CD4-positive, alpha-beta T cell (primary cell): ENCODE measurements at places on chromosomes 16 and 17.

DNA sequence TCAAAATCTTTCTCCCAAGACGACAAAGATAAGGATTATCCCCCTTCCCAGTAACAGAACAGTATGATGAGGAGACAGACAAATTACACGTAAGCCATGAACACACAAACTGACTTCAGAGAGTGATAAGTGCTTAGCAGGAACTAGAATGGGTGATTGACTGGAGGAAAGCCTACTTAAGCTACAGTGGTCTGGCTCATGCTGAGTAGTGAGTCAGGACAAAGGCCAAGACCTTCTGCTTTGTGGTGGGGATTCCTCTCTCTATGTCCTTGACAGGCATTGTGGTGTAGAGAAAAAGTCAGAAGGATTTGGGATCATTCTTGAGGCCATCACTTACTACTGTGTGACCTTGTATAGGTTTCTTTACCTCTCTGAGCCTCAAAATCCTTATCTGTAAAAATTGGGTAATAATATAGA lies 381.9 kb upstream of the CCL2 start:
- no peak for DNase-seq

DNA sequence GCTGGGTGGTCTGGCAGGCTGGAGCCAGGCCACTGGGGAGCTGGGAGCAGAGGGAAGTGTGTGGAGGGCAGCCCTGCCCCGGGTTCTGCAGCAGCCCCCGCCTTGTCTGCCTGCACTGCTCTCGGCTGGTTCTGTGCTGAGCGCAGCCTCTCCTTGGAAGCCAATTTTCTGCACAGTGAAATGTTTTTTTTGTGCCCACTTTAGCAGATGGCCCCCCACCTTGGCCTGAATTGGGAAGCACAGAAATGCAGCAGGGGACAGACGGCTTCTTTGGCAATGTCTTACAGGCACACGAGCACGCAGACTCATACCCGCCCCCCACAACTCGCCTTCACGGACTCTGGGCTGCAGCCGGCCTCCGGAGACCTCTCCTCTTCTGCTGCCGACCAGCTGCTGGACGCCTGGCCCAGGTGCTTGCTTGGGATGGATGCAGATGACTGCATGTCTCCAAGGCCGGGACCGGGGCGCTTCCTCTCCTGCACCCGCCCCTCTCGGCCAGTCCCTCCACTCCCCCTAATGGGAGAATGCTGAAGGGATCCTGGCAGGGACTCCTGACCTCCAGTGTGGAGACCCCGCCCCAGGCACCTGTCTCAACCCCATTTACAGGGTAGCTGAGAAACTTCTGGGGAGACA lies 14.8 kb downstream of the NPTX1 start:
- DNase-seq: no peak

DNA sequence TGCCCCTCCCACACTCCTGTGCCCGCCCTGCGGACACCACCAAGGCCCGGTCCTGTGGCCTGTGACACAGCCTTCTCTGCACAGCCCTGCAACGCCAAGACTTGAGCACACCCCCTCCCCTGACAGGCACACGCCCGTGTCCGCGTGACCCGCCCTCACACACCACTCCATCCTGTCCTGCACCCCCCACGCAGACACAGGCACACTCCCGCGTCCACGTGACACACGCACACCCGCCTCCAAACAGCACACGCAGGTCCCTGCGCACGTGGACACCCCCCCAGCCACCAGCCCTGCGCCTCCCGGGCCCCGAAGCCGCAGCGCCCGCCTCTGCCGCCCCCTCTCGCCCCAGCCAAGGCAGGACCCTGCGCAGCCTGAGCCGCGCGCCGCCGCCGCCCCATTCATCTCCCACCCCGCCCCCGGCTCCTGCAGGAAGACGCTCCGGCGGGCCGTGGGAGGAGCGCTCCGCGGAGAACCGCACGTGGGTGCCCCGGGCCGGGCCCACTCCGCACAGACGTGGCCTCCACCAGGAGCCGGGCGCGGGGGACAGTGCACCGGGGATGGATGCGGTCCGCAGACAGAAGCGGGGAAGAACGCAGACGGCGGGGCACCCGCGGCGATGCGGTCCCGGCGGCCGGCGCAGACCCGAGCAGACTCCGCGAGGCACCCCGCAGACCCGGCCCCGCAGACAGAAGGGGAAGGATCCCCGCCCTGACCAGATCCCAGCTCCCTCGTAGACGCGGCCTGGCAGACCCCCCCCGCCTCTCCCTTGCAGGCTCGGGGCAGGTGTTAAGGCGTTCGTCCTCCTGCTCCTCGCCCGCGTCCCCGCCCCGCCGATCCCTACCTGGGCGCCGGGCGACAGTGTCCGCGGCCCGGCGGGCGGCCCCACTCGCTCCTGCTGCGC lies 506 bp downstream of the CAMKK1 start:
- DNase-seq: peak; percentile 95

DNA sequence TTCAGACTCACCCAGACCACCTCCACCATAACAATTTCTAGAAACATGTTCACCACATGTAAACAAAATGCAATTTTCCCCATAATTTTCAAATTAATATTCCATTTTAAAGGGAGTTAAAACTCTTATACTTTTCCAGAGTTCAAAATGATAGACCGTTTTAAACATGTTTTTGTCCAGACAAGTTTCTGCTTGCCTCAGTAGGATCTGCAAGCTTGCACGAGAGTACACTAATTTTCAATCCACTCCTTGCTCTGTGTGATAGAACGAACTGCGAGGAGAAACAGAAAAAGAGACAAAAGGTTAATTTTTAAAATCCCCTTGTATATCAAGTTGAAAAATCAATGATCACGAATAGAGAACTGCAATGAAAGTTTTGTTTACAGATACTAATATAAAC lies 7.1 kb downstream of the FAHD1 start:
- no peak for DNase-seq

GRCh38 chr17:81422776-81423697 lies 27.8 kb downstream of the BAHCC1 start:
- DNase-seq: no peak

- DNase-seq: peak; percentile 86
Measured at GRCh38 chr17:64028874-64029464, 8.5 kb upstream of the ICAM2 start.

- DNase-seq: no peak
Measured at GRCh38 chr17:48438516-48439061, 8.6 kb upstream of the SKAP1 start.

- DNase-seq: peak; percentile 57
Measured at GRCh38 chr16:3045758-3046640, at the start of gene MMP25. TSS of gene MMP25 (plus strand) at chr16:3046561. CDS start at chr16:3046918, 357 bp downstream.

GRCh38 chr17:18159551-18160120 lies 24.0 kb upstream of the ALKBH5 start:
- DNase-seq: no peak
